ENCODE measurements at places on chromosomes 12 and 14.

DNA sequence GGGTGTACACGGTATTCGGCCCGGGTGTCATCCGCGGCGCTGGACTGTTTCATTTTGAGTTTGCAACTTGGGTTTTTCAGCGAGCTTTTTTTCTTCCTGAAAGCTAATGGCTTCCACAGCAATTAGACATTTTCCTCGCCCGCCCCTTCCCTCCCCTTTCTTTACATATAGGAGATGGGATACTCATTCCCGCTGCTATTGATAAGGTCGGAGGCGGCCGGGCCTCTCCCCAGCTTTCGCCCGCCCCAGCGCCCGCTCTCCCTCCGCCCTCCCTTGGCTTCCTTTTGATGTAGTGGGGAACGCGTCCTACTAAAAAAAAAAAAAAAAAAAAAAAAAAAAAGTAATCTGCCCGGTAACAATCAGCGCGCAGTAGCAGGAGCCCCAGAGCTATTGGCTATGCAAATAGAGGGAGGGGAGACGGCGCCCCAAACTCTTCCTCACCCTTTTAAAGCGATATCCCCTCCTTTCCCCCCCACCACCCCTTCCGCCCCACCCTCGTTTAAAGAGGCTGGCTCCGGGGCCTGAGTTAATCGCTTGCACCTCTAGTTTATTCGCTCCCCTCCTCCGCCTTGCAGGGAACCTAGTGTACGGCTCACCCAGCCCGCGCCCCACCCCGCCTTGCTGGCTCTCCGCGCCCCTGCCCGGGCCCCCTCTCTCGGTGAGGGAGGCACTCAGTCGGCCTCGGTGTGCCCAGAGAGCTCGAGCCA, 1.7 kb upstream of the CCND2 start:
- DNase-seq, result no peak

- no peak for DNase-seq
Measured at GRCh38 chr14:105860615-105861580, 334.5 kb downstream of the TMEM121 start.

GRCh38 chr12:53102883-53103807, at the start of gene SOAT2:
SOAT2 (plus strand) TSS chr12:53103486; CDS start chr12:53103578, 92 bp downstream.
- DNase-seq, result no peak

GRCh38 chr14:53953002-53953827, 3.4 kb downstream of the BMP4 start:
- DNase-seq, result peak; percentile 33

DNA sequence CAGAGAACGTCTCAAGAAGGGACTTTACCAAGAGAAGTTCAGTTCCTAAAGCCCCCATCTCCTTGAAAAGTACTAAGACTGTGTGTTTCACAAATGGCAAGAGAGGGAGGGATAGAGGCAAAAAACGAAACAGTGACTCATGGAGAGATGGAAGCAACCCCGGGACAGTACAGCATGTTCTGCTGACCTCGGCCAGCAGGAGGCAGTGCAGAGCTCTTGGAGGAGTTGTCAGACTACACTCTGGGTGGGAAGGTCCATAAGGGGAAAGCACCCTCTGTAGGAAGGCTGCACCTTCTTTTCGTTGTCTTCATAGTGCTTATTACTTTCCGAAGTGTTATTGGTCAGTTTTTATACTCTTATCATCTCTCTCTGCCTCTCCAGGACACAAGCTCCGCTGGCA, 525.2 kb upstream of the CCDC196 start:
- DNase-seq, result peak; percentile 47

DNA sequence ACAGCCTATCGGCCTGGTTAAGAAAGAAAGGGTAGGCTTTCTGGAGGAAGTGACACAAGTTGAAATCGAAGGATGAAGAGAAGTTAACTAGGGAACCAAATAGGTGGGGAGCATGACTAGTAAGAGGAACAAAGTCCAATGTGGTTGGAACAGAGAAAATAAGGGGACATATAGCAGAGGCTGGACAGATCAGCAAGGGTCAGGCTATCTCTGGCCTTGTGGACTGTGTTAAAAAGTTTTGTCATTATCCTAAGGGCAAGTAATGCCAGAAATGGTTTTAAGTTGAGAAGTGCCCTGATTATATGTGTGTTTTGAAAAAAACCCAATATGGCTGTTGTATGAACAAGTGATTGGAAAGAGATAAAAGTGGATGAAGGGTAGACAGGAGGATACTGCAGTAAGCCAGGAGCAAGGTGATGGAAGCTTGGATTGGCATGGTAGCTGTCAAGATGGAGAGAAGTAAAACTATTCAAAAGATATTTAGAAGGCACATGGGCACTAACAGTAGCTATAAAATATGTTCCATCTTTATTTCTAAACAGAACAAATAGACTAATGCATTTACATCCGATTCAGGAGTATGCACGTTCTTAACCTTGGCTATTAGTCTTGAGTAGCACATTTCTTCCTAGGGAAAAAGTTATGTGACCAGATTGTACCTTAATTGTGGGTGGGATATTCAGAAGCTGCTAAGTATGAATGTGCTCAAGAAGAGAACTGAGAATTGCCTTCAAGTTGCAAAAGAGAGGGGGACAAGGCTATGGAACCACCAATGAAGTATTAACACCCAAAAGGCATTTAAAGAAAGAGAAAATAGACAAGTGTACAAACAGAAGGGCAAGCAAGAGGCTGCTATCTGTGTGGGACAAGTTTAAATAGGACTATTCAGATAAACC, 46.8 kb upstream of the OR5AU1 start:
- no peak for DNase-seq

- no peak for DNase-seq
Measured at GRCh38 chr14:88417594-88417993, 32.1 kb downstream of the SPATA7 start.

DNA sequence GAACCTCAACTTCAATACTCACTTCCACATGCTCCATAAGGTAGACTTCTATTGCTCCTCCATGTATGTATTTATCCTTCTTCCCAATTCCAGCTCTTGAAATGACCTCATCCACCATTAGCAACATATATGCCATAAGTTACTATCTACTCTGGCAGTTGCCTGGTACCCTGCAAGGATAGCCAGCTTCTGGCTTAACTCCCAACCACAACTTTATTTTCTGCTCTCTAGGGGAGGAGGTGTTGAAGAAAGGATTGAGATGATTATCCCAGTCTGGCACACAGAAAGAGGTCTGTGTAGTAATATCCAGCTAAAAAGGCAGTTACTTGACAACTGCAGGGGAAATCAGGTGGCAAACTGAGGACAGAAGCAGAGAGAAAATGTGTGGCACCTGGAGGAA, 71.5 kb upstream of the MDM1 start:
- DNase-seq, result no peak

GRCh38 chr12:121038861-121039668, at the start of gene OASL:
OASL (minus strand) TSS chr12:121039246; CDS start chr12:121038971, 275 bp downstream.
- DNase-seq, result no peak

DNA sequence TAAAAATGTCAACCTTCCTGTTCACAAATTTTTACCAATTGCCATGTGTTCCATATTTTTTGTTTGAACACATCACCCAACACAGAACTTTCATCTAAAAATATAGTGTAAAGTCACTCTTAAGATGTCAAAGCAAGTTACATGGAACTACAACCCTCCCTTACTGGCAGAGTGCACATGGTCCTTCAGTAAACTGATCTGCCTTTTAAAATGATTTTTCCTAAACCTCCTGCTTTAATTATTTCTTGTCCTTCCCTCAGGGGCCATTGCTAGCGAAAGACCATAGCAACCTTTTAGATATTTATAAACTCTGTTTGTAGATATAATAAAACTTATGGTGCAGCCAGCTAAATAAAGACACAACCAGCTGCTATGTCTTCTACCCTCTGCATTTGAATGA, 255.2 kb upstream of the FAR2 start:
- DNase-seq, result no peak

GRCh38 chr12:11743423-11744409, 94.2 kb downstream of the ETV6 start:
- no peak for DNase-seq

DNA sequence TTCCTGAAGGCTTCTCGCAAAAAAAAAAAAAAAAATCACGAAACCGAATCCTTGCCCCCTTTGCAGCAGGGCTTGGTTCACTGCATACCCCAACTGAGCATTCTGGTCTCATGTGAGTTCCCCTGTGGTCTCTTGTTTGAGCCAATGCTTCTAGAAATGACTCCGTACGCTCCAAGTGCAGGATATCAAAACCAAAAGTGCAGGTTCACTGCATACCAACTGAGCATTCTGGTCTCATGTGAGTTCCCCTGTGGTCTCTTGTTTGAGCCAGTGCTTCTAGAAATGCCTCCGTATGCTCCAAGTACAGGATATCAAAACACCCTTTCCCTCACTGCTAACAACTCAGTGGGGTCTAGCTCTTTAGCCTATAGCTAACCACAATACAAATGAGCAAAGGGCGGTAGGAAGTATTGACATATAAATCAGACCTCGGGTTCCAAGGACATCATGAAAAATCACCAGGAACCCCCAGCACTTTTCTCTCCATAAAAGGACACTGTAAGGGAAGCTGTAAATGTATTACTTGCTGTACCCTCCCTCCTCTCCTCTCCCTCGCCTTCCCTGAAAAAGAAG, 206.3 kb upstream of the NOS1 start:
- no peak for DNase-seq

GRCh38 chr14:105863296-105864108, 337.1 kb downstream of the TMEM121 start:
- no peak for DNase-seq

DNA sequence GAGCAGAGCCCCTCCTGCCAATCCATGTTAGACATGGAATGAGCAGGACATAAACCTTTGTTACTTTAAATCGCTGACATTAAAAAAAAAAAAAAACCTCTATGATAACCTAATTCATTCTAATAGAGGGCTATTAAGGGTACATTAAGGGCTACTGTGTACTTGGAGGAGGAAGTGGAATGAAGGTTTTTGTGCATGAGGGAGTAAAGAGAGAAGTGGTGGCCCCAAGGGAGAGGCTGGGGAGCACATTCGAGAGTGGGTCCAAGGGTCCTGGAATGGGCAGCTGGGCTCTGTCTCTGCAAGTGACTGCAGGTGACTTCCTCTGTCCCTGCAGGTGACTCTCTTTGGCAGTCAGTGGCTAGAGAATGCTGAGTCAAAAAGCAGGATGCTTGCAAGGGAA, 32.1 kb upstream of the PTGDR start:
- DNase-seq, result no peak

GRCh38 chr12:48000878-48001504, 3.3 kb downstream of the COL2A1 start:
- DNase-seq, result no peak

DNA sequence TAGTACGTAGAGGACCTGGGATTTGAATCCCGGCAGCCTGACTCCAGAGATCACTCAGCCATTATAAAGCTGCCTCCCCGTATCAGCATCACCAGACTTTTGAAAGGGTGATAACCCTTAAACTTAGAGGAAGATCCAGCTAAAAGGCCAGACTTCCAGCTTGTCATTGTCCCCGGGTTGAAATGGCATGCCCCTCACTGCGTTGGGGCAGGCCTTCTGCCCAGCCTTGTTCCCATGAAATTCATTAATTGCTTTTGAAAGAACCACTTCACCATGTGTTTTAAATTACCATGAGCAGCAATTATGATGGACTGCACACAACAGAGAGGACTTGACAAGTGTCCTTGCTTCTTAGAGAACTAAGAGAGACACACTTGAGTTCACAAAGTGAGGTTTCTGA, 269.6 kb upstream of the CRY1 start:
- DNase-seq, result no peak

Measured in kidney capillary endothelial cell (primary cell).